ENCODE measurements at places on chromosomes 6 and 20.

DNA sequence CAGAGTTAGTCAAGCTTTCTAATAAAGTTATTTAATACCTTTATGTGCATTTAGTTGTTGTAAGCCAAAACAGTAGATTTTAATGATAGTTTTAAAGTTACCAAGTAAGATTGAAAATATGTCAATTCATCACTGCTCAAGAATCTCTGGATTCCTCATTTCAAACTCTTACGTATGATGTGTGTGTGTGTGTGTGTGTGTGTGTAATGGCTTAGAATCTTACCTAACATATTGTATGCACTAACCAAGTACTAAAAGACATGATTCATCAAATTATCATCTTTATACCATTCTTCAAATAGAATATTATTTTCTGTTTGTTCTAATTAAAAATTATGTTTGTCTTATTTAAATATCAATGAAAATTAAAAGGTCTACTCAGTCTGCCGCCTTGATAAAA lies 41.5 kb upstream of the ZNF337 start:
- DNase-seq, result no peak

DNA sequence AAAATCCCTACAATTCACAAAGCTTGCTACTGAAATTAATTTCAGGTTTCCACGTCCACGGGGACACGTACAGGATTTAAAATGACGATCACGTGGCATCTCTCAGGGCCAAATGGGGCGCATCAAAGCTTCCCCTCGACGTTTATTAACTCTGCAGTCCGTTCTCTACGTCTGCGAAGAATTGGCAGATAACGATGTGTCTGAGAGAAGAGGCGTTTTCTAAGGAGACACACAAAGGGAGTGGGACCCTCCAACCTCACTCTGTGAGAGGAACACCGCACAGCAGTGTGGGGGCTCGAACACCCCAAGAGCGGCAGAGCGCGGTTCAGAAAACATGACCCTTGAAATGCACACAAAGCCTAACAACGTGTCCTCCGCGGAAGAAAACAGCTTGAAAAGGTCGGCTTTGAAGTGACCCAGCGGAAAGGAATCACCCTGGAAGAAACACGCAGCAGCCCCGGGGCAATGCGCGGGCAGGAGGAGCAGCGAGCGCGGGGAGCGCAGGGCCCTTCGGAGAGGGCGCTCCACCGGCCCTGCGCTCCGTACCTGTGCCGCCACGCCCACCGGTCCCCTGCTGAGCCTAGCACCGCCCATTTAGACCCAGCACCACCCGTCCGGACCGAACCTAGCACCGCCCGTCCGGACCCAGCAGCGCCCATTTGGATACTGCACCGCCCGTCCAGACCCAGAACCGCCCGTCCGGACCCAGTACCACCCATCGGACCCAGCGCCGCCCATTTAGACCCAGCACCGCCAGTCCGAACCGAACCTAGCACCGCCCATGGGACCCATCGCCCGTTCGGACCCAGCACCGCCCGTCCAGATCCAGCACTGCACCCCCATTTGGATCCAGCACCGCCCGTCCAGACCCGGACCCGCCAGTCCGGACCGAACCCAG lies 1.1 kb upstream of the AFDN start:
- DNase-seq, result peak; percentile 30

- DNase-seq, result no peak
Observed at GRCh38 chr20:44198872-44199271, 11.7 kb downstream of the OSER1 start.

- DNase-seq, result no peak
Observed at GRCh38 chr20:1893721-1894470, 1.3 kb upstream of the SIRPA start.

GRCh38 chr6:57109880-57110279 lies 19.9 kb downstream of the ZNF451 start:
- DNase-seq, result no peak

DNA sequence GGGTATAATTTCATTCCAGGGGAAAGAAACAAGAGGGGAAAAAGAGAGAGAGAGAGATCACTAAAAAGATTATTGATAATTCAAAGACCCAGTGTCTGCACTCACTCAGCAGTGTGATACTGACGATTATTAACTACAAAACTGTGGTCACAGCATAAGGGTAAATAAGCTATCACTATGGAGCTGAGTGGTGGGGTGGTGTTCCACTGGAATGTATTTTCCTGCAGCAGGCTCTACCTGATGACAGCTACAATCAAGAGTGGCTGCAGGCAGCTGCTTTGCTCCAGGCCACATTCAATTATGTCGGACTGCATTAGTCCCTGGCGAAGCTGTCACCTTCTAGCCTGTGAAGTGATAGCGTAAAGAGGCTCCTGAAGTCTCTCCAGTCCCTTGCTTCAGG lies 122.2 kb upstream of the TFAP2D start:
- DNase-seq, result no peak

- DNase-seq, result no peak
Observed at GRCh38 chr6:33248643-33248931, 23.1 kb downstream of the VPS52 start.

DNA sequence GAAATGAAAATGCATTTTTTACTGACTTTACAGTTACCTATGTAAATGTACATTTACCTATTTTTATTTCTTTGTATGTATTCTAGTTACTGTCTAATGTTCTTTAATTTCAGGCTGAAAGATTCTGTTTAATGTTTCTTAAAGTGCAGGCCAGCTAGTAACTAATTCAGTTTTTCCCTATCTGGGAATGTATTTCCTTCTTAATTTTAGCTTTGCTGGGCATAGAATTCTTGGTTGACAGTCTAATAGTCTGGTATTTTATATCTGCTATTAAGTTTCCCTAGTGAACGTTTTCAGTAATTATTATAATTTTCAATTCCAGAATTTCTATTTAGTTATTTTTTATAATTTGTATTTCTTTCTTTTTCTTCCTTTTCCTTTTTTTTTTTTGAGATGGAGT lies 186.0 kb upstream of the NOX3 start:
- DNase-seq, result no peak

DNA sequence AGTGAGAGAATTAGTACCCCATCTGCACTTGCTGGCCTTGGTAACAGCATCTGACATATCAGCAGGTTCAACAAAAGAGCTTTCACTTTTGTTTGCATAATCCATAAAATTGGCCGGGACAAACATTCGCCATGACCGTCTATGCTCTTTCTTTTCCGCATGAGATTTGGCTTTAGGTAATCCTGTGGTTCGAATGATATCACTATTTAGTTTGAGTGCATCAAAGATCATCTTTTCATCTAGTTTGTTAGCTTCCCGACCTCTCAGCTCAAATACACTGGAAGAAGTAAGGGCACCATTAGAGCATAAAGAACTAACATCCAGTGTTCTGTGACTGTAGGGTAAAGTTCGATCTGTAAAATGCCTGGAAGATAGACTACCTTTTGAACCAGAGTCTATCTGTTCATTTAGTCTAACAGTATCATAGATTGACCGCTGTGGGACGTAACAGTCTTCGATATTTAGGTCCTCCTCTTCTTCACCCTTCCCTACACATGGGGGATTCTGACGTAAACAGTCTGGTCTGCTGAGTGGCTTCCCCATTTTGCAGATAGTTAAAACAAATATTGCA lies 101.6 kb downstream of the DST start:
- DNase-seq, result no peak

- no peak for DNase-seq
Observed at GRCh38 chr6:20070047-20070446, 142.2 kb downstream of the MBOAT1 start.

DNA sequence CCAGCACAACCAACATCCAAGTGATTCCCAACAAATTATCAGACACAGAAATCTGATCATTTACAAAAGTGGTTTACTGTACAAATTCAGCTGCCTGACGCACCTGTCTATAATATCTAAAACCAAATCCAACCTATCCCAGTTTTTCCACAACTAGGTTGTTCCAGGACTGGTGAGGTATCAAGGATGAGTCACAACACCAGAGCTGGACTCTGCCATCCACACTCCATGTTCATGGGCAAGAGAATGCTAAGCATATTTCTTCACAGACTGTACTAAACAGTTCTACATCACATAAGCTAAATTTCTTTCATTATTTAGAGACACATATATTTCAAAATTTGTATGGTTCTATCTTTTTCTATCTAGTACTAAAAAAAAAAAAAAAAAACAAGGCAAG lies 141.6 kb downstream of the BTBD9 start:
- no peak for DNase-seq

GRCh38 chr6:111101987-111102386 lies 14.7 kb downstream of the SLC16A10 start:
- DNase-seq, result no peak
